ENCODE measurements at places on chromosomes 1 and 21.

DNA sequence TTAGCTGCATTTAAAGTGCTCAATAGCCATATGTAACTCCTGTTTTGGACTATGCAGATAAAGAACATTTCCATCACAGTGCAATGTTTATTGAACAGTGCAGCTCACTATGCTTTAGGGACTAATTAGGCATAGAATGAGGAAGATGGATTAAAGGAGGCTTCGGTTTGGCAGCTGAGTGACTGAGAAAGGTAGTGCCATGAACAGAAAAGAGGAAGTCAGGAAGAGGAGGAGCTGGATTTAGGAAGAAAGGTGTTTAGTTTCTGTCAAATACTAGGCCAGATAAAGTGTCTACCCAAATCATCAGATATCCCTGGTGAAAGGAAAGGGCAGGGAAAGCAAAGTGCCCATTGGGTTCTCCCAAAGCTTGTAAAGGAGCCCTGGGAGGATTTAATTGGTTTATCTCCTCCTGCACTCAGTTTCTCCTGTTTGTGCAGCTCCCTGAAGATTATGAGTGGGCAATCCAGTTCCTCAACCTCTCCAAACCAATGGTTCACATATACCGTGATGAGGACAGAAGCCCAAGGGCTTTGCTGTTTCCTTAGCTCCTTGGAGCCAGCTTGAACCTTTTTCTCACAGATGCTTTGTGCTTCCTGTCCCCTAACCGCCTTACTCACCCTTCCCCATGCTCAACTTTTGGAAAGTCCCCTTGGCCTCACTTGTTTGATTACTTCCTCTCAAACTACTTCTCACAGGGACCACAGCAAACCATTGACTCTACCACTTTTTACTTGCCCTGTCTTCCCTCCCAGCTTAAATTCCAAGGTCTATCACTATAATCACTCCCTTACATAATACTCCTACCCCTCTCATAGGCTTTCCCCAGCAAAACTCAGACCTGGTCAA is 3.5 kb upstream of the RAP1A start:
- DNase-seq, result no peak

- DNase-seq, result no peak
Measured at GRCh38 chr1:211613108-211613947, 34.4 kb upstream of the SLC30A1 start.

DNA sequence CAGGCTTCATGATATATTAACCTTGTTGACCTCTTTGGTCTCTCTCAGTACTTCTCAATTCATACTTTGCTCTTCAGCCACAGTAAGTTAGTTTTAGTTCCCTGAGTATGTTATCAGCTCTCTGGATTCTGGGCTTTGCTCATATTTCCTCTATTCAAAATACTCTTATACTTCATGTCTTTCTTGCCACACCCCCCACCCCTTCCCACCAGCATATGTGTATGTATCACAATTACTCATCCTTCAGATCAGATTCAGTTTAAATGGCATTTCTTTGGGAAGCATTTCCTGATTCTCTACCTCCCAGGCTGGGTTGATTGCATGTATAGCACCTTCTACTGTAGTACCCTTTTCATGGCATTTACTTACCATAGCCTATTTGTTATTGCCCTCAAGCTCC is 28.3 kb downstream of the SLC30A7 start:
- no peak for DNase-seq

DNA sequence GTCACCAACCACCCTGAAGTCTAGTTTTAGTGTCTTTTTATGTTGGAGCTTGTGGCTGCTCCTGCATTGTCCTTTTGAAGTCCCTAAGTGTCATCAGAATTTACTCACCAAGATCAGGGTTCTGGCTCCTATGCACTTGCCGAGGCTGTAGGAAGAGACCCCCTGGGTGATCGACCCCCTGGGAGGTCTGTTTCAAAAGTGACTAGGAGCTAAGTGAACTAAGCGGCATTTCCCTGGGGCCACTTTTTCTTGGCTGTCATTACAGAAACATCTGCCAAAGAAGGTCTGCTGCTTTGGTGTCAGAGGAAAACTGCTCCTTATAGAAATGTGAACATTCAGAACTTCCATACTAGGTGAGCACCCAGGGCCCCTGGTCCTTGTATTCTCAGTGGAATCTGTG is 39.4 kb downstream of the ACTN2 start:
- no peak for DNase-seq

DNA sequence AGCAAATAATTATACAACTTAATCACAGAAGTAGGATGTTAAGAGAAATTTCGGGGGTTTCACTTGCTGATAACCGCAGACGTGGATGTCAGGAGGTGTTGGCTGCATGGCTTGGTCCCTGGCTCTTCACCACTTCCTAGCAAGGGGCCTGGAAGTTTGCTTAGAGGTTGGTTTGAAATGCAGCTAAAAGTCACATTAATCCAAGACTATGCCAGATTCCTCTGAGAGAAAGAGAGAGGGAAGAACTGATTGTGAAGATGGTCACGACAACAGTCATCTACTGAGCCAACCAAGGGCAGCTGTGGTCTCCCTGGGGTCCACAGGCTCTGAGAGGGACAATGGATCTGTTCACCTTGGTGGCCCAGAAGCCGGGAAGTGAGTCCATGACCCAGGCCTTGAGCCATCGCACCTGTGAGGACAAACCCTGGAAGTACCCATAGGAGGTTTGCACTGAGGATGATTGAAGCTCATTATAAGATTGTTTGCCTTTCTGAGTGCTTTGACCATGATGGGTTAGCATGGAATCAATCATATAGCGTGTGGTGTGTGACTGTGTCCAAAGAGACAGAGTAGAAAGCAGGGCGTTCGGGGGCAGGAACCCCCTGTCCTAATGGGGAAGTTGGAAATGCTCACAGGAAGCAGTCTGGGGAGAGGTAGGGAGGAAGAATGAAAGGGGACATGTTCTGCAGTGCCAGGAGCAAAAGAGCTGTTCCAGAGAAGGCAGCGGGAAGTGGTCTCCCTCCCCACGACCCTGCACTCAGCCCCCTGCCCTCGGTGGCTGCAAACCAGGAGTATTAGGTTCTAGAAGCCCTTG is 47.1 kb downstream of the UMODL1 start:
- no peak for DNase-seq

DNA sequence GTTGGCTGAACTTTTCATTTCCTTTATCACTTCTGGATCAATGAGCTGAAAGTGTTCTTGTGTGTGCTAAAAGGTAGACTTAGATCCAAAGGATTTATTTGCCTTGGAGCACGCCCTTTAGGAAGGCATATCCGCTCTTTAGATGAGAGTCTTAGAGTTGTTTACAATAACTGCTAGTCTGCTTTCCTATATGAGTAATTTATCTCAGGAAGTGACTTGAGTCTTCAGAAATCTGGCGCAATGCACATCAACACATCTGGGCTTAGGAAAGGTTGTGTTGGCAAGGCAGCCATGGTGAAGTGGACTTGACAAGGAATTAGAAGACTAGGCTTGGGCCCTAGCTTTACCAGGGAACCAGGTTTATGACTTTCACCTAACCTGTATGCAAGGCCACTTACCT is 204.1 kb upstream of the PTGFR start:
- DNase-seq, result no peak

- DNase-seq, result peak; percentile 51
Measured at GRCh38 chr1:156836041-156836654, 19.5 kb upstream of the SH2D2A start.

GRCh38 chr21:42310411-42311001 is 4.7 kb downstream of the TFF3 start:
- DNase-seq, result peak; percentile 27

GRCh38 chr1:25847929-25848328 is 11.3 kb downstream of the AUNIP start:
- no peak for DNase-seq

DNA sequence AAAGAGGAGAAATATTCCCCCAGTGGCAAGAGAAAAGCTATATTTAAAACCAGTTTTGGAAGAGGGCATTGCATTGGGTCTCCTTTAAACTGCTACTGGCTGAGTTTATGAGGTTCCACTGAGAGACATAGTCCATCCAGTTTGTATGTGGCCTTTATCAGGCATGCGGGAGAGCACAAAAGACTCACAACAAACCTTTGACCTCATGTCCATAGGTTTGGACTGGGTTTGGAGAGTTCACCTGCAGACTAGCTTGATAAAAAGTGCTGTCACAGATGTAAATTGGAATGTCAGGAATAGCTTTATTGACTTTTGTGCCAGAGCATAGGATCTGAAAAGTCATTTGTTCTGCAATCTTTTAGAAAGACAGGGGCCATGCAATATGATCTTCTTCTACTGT is 131.0 kb upstream of the NRIP1 start:
- DNase-seq, result no peak

DNA sequence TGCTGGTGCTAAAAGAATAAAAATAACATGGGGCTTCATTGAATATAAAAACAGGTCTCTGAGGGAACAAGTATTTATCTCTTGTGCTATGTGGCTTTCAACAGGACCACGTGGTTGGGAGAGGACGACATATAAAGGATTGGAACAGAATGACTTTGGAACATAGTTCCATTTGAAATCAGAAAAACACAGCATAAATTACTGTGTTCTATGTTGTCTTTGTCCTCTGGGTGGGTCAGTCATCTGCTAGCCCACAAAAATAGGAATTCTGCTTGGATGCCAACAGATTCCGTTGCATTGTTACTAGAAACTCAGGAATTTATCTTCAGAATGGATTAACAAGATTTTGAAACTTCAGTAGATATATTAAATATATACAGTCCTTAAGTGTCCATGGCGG is 5.9 kb downstream of the CEP85 start:
- DNase-seq, result no peak

GRCh38 chr1:150963321-150964163 is 11.1 kb downstream of the CERS2 start:
- DNase-seq, result no peak

DNA sequence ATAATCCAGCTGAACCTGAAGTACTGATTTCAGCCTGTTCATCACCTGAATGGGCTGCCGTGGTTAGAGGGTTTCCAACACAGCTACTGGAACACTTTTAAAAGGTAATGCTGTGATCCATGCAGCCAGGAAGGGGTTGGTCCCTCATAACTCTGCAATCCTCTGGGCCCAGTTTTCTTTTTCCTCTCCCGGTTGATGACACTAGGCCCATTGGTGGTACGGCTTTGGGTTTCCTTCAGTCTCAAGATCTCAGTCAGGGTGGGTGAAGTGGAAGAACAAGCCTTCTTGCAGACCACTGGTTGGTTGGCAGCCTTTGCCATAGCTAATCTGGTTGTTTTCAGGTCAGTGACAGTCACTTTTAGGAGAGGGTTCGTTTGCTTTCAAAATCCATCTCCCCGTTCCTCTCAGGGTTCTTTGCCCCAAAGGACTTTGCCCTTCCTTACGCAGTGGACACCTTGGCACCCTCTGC is 502 bp upstream of the SLC35A3 start:
- DNase-seq, result no peak

DNA sequence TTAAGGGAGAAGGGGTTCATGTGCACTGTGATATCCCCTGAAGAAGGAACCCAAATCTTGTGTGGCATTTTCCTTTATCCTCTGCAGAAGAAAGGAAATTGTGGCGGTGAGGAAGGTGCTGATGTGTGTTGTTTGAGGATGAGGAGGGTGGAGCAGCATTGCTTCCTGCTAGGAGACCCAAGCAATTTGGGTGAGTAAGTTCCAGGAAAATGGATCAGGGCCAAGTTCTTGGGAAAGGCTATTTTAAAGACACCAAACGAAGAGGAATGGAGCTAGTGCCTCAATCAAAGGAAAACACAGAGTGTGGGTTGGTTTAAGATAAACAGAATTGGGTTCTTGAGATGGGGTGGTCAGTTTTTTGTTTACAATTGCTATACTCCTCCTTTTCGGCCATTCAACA is 86.7 kb upstream of the MARK1 start:
- no peak for DNase-seq

GRCh38 chr1:225710804-225711203 is 57.9 kb upstream of the ENAH start:
- no peak for DNase-seq

- no peak for DNase-seq
Measured at GRCh38 chr1:119715542-119715941, 3.8 kb downstream of the PHGDH start.

DNA sequence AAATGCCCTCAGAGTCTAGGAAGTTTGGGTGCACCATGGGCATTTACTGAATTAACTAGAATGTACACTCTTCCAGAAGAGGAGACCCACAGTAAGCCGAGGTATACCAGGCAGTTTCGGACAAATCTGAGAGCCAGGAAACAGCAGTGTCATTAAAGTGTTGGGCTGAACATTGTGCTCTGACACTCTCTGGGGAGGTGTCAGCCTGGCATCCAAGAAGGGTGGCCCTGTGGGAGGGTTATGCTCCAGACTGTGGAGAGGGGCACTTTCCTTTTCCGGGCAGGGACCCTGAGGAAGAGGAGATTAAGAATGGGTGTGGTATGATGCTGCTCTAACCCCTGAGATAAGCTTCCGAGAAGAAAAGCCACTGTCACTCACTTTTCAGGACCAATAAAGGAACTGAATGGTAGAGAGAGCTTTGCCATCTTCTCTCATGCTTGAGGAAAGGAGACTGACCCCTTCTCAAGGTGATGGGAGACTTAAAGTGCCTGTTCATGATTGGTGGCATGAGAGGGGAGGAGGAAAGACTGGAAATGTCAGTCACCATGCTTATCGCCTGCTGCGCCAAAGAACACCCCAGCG is 98.2 kb downstream of the UCK2 start:
- no peak for DNase-seq

- no peak for DNase-seq
Measured at GRCh38 chr1:218683242-218683641, 338.1 kb downstream of the TGFB2 start.

GRCh38 chr1:215631489-215631888 is 64.4 kb downstream of the KCTD3 start:
- DNase-seq, result no peak

DNA sequence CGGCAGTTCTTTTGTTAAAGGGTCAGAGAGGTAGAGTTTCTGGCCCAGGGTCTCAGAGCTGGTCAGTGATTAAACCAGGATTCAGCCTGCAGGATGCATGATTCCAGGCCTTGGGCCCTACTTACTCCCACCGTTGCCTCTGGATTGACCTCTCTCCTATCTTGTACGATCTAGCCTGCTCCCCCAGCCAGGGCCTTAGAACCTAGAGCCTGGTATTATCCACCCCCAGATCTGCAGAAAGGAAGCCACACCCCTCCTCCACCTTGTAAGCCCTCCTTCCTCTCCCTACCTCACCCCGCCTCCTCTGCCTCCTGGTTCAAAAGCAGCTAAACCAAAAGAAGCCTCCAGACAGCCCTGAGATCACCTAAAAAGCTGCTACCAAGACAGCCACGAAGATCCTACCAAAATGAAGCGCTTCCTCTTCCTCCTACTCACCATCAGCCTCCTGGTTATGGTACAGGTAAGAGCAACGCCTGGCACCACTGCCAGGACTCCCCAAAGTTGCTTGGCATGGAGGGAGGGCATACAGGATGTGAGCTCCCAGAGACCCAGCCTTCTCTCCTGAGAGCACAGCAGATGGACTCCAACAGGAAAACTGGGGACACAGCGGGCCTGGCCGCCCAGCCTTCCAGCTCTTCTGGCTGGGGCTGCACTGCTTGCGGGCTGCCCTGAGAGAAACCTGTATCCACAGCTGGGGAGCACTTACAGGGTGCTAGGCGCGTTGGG is at the start of gene CD52:
Gene CD52 (plus strand): TSS at position 347 of the 726 bp plus-strand sequence. CDS start 60 bp downstream, at position 407.
- peak; percentile 47 for DNase-seq
